ENCODE measurements at places on chromosomes 4 and X.

DNA sequence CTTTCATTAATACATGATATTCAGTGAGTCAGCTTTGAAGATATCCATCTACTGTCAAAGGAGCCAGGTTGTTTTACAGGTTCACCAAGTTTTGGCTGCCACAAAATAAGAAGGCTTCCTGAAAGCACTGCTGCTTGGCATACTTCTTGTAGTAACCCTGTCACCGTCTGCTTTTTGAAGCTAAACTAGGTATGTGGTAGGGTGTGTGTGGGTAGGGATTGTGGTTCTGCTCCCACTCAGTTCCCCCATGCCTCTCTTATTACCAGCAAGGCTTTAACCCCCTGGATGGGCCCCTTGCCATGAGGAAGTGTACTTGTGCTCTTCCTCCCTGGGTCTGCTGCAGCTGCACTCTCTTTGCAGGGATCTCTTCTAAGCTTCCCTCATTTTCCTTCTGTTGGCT, 191.2 kb downstream of the BANK1 start:
- DNase-seq, result peak; percentile 69

DNA sequence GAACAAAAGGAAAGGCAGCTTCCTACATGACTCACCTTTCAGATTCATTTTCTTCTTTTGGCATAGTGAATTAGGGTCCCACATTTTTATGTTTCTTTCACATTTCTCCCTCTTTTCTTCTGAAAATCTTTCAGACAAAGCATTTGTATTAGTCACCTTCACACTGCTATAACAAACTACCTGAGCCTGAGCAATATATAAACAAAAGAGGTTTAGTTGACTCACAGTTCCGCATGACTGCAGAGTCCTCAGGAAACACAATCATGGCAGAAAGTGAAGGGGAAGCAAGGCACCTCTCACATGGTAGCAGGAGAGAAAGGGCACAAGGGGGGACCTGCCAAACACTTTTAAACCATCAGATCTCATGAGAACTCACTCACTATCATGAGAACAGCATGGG, 36.9 kb downstream of the MAGEA9 start:
- peak; percentile 56 for DNase-seq

GRCh38 chr4:108988464-108989195, 225.8 kb upstream of the ETNPPL start:
- peak; percentile 52 for DNase-seq

DNA sequence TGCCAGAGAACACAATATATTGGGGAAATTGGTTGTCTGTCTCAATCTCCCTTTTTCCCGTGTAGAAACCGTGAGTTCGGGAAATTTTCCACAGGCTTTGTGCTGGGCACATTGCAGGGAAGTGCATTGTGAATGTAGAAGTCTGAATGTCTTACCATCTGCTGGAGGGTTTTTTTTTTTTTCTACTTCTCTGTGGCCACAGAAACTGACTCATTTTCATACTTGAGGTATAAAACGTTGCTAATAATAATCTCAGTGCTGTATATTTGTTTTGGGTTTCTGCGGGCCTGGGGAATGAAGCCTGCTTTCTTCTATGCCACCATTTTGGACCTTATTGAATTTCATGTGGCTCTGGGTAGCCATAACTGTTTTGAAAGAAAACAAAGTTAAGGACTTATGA, 1001.2 kb downstream of the STIM2 start:
- DNase-seq, result no peak

- no peak for DNase-seq
Measured at GRCh38 chr4:134147941-134148340, 53.6 kb downstream of the PABPC4L start.

- DNase-seq, result peak; percentile 49
Measured at GRCh38 chr4:127622921-127623796, 9.6 kb upstream of the INTU start.

DNA sequence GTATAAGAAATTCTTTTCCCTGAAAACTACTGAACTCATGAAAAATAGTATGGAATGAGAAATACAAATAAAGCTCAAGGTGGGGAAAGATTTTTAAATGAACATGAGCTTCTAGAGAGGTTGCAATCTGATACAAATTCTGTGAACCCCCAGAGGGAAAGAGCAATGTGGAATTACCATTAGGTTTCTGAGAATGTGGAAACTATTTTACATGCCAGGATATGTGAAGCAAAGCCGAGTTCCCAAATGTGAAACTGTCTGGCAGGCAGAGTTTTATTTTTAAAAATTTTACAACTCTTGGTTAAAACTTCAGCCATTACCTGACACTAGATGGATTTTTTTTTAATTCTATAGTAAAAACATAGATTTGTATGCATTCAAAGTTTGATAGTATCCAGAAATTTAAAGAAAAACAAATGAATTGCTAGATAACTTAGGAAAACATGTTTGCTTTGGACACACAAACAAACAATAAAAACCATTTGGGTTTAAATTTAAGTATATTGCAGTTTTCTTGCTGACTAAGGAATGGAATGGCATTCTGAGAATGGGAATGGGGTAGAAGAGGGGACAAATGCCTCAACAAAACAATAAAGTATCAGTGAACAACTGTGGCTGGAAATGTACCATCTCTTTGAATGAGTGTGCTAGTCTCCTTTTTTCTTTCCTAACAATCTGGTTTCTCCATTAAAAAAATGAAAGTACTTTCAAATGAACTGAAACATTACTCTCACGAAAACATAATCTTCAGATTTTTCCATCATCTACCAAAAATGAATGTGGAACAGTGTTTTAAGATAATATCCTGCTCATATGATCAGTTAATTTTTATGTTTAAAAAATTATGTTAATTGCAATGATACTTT, 99.6 kb downstream of the PCDH18 start:
- DNase-seq, result no peak
